PC-3 (cell line): ENCODE measurements at places on chromosomes 11 and 22. TPM values are rescaled to one million over a fixed set of nuclear protein-coding genes. Genes with fewer than 3 reads are reported as not detected.

LUZP2 gene
- total RNA-seq = 0.11 and 0.46 TPM in 2 replicates

CBLIF gene
- not detected in 2 replicates for total RNA-seq

NELL1 gene
- total RNA-seq = not detected in 2 replicates

DNA sequence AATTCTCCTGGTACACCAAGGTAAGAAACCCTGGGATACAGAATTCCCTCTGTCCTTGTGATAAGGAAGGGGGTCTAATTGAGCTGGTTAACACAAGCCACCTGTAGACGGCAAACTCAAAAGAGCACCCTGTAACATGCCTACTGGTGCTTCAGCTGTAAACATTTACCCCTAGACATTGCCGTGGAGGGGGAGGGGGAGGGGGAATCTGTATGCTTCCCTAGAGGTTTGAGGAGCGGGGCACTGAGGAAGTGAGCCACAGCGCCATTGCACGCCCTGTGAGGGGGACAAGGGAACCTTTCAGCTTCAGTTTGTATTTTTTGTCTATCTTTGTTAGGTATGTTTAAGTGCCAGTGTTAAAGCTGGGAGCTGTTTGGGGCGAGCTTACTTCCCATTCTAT lies 99.8 kb downstream of the AASDHPPT start:
- DNase-seq = no peak

GRCh38 chr11:61392981-61393595 lies 701 bp downstream of the TMEM216 start:
- peak; percentile 53 for DNase-seq

GRCh38 chr11:66857234-66857926 lies 516 bp downstream of the LRFN4 start:
- DNase-seq = no peak

DNA sequence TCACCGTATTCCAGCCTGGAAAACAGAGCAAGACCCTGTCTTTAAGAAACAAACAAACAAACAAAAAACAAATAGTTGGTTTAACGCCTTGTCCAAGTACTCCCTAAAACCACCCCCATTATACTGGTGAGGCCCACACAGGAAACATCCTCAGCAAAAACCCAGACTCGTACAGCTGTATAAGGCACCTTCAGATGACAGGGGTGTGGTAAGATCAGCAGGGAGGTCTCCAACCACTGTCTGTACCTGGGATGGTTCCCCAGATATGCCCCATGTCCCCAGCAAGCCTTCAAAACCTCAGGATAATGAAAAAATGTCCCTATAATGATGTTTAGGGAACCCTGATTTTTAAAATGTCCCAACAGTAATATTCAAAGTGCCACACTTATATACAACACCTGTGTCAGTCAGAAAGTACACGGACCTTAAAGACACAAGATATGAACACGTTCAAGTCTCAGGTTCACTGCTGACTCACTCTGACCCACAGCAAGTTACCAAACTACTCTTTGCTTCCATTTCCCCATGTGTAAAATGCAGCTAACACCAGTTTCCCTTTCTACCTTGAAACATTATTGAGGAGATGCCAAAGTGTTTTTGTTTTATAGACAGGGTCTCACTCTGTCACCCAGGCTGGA lies 9.3 kb downstream of the SF3A1 start:
- peak; percentile 22 for DNase-seq

DNA sequence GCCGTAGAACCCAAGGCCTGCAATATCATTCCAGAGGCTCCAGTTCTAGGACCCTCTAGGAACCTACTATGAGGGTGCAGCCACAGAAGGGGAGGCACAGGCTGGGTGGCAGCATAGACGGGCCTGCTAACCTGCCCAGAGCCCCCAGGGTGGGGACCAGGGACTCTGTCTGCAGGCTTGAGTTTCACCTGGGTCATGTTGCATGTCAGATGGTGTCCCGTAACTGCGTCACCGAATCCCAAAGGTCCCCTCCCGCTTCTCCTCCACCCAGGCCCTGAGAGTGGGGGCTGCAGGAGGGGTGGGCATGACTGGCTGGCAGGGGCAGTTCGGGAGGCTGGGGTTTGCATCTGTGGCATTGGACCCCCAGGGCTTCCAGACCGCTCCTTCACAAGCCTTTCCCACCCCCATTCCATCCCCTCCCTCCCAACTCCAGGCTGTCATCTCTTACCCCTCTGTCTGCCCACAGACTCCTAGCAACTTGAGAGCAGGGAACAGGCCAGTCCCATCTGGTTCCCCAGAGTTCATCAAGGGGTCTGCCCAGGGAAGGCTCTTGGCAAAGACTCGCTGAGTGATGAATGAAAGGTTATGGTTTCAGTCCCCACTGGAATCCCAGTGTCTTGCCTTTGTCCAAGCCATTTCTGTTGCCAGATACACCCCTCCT lies 16.3 kb downstream of the MYO7A start:
- no peak for DNase-seq

- DNase-seq = no peak
Measured at GRCh38 chr11:102464859-102465500, 12.4 kb upstream of the TMEM123 start.

DNA sequence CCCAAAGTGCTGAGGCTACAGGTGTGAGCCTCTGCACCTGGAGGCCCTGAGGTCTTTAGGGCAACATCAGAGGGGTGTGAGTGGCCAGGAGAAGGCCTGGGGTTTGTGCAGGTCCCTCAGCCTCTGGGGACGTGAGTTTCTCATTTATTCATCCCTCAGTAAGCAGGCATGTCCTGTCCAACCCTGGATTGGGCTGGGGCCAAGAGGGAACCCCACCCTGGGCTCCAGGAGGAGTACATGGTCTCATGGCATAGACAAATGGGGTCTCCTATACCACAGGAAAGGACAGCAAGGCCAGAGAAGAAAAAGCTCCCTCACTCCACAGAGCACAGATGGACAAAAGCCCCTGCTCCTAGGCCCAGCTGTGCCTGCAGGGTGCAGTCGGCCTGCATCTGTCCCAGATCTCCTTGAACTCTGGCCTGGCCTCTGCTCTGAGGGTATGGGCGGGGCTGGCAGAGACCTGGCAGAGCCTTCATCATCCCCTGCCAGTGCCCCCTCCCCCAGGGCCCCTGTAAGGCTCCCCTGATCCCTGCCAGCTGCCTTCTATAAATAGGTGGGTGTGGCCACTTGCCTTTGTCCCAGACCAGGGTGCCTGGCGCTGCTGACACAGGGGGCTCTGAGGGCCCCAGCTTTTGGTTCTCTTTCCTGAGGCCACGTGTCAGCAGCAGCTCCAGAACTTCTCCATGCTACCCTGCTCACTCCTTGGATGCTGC lies 34.6 kb downstream of the A4GALT start:
- no peak for DNase-seq

- peak; percentile 49 for DNase-seq
Measured at GRCh38 chr11:34642001-34642554, 21.2 kb downstream of the EHF start.
